ENCODE measurements at places on chromosomes 5 and 9.

DNA sequence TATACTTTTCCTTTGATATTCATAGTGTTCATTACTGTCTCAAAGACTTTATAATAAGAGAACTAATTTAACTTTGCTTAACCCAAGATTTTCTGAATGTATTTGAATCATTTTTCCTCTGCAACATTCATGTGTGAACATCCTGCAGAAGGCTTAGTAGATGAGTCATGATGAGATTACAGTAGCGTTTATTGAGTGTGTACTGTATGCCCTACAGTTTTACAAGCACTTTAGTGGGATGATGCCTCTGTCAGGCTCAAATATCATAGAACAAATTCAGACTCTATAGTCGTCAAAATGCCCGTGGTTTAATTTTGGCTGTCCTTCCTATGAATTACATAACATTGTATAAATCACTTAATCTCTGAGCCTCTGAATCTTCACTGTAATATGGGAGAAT lies 41.2 kb downstream of the FYB1 start:
- no peak for DNase-seq

- no peak for DNase-seq
These were observed 64.0 kb downstream of the GADD45G start for GRCh38 chr9:89668866-89669246.

DNA sequence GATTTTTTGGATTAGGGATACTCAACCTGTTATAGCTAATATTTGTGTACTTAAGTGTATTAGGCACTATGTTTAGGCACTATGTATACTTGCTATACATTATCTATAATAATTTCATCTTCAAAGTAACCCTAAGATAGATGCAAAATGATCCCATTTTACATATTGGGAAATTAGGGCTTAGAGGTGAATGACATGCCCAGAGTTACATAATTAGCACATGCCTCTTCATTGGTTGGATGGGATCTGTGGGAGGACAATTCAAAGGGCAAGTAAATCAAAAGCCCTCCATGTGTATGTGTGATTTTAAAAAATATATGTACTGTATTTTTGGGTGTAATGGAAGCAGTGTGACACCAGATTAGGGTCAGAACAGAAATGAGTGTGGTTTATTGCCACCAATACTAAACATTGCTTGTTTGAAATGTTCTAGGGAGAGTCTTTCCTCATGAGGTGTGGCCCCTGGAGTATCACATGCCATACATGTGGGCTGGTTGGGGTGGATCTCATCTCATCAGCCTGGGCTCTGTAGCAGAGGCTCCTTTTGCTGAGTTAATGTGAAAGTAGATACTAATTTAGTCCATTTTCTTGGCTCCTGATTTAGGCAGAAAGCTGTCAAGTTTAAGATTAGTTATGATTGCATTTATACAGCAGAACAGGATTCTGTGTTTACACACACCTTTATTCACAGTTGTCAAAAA lies 5.5 kb downstream of the C9orf85 start:
- DNase-seq: no peak

GRCh38 chr5:111747337-111747736 lies 9.7 kb downstream of the NREP start:
- DNase-seq: no peak

- no peak for DNase-seq
These were observed 59.9 kb downstream of the SUB1 start for GRCh38 chr5:32645246-32645645.

- no peak for DNase-seq
These were observed 453 bp downstream of the PTRH1 start for GRCh38 chr9:127714951-127715469.

DNA sequence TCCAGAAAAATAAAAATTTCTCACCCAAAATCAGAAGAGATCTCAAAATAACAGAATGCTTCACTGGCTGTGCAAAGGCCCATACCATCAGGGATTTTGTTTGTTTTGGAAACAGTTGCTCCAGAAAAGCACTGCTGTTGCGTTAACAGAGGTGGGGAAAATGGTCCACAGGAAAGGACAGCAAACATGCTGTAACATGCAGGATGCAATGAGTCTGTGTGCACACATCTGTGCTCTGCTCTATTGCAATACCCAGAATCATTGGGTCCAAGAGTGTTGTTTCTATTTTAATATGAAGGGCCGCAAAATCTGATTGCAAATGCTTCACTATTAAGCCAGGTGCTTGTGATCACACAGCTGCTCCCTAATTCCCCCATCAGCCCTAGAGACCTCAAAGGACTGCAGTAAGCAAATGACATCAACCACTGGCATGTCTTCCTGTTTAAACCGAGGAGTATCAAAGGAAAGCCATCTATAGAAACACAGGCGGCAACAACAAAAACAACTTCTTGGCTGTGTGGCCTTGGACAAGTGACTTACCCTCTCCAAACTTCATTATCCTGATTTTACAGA lies 141.0 kb downstream of the DCP2 start:
- DNase-seq: no peak

GRCh38 chr5:149794487-149794971 lies 64.4 kb downstream of the PPARGC1B start:
- DNase-seq: no peak

GRCh38 chr9:113992994-113993393 lies 85.1 kb downstream of the AMBP start:
- DNase-seq: no peak

DNA sequence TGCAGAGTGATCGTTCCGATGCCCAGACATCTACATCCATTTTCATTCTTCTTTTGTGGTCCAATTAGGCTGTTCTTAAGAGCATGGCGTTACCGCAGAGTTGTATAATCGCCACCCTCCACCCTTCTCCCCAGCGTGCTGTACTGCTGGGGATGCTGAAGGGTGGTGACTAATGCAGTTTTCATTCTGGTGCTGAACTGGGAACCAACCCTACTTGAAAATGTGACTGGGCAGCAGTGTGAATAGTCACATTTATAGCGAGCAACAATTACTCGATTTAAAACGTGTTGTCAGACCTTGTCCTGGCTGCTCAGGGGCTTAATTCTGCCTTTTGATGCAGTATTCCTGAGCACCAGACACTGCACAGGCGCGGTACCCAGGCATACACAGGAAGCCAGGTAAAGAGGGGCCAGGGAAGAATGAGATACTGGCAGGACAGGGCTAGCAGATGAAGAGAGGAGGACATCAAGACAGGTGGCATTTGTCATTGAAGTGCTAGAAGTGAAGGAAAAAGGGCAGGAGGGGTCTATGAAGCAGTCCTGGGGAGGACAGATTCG lies 719 bp upstream of the ISCA1 start:
- DNase-seq: no peak
